Posterior vena cava (tissue), 2 donors: ENCODE measurements at places on chromosomes 1 and 21.

GRCh38 chr1:239893127-239893731, 198.5 kb upstream of the FMN2 start:
- no peak for DNase-seq

GRCh38 chr1:42429603-42430002, 26.2 kb downstream of the ZMYND12 start:
- DNase-seq: no peak

- DNase-seq: no peak
Observed at GRCh38 chr1:33517596-33518250, 45.3 kb downstream of the ZSCAN20 start.

- DNase-seq: no peak
Observed at GRCh38 chr1:184254849-184255248, 132.0 kb upstream of the C1orf21 start.

GRCh38 chr1:196623079-196623478, 14.8 kb upstream of the KCNT2 start:
- DNase-seq: no peak

DNA sequence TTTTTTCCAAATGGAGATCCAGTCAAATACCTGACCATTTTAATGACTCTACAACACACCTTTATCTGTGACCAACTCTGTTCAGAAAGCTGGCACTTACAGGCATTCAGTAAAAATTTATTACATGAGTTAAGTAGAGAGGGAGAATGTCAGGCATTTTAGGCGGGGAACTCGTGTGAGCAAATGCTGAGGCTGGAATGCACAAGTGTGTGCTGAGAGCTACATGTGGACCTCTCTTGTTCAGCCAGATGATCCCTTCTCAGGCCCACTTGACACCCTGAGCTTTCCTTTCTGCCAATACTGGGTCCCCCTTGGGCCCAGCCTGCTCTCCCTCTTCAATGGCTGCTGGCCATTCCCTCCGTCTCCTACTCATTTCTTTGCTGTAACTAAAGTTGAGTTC, 11.7 kb downstream of the PPIH start:
- DNase-seq: no peak

GRCh38 chr1:208682664-208683013, 438.5 kb upstream of the PLXNA2 start:
- no peak for DNase-seq

GRCh38 chr1:42046761-42047507, 106.3 kb upstream of the GUCA2B start:
- no peak for DNase-seq

- DNase-seq: no peak
Observed at GRCh38 chr1:65992831-65993271, 200.2 kb downstream of the PDE4B start.

DNA sequence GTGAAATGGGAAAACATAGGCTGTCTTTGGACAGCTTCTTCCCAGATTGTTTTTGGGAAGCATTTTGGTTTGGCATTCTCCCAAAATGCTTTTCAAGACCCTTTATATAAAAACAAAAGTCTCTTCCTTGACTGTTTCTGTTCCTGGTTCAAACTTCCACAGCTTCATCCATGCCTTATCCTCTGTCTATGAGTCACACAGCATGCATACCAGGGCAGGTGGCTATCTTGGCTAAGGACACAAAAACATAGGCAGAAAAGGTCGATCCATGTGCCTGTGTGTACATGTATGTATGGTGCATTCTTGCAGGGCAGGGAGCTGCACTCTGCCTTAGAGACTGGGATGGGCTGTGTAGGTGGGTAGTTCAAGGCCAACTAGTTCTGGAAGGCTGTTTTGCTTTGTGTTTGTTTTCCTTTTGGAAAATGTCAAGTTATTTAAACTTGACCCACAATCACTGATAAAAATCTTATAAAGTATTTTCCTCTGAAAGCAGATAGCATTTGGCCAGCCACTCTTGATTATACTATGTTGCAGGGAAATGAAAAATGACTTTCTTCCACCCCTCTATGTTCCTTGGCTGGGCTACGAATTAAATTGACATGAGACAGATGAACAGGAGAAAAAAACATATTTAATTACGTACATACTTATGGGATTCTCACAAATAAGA, 437.0 kb downstream of the SIPA1L2 start:
- no peak for DNase-seq

- no peak for DNase-seq
Observed at GRCh38 chr1:20063861-20064292, 6.1 kb upstream of the PLA2G5 start.

DNA sequence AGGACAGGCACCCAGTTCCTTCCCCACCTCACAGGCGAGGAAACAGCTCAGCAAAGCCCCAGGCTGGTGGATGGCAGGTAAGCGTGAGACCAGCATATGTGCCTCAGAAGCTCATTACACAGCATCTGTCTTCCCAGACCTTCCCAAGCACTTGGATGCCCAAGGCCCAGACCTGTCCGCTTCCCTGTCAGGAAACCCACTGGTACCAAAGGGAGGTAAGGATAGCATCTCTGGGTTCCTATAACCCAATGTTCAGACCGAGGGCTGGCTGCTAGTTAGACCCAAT, 3.3 kb downstream of the POFUT2 start:
- DNase-seq: no peak

DNA sequence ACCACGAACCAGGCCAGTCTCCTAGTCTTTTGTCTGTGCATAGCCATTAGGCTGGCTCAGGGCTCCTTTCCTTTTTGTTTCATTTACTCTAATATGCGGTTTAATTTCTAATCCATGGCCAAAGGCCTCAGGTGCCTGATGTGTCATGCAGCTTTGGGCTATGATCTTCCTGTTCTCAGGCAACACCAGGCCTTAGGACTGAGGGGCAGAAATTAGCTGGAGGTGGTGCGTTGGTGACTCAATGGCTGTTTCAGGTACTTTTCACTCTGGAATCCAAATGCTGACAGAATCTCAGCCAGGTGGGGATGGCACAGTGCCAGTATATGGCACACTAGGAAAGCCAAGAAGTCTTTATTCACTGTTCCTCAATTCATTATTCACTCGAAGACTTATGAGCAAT, 105.3 kb downstream of the CACNA1E start:
- no peak for DNase-seq

GRCh38 chr1:19645411-19646251, 1.5 kb downstream of the NBL1 start:
- DNase-seq: no peak

- DNase-seq: no peak
Observed at GRCh38 chr1:5910276-5910620, 82.0 kb downstream of the NPHP4 start.

- no peak for DNase-seq
Observed at GRCh38 chr1:231676487-231676886, 49.9 kb downstream of the DISC1 start.

DNA sequence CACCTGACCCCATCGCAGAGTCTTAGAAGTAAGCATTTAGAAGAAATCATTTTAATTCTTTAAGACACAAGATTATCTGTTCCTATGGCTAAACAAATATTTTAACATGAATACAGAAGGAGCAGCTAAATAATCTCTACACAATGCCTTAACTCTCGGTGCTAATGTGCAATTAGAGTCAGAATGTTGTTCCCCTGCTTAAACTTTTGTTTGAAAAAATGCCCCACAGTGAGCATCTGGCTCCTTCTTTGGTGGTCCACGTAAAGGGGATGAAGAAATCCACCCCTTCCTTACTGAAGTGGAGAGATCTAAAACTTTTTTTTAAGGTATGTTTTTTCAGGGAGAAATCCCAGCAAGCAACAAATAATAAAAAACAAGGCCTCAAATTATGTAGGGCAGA, 55.2 kb downstream of the SLC45A1 start:
- no peak for DNase-seq

- no peak for DNase-seq
Observed at GRCh38 chr1:32759997-32760623, 57.0 kb downstream of the YARS1 start.
